IPS DF 6.9 (cell line): ENCODE measurements at places on chromosomes 3 and 15.

DNA sequence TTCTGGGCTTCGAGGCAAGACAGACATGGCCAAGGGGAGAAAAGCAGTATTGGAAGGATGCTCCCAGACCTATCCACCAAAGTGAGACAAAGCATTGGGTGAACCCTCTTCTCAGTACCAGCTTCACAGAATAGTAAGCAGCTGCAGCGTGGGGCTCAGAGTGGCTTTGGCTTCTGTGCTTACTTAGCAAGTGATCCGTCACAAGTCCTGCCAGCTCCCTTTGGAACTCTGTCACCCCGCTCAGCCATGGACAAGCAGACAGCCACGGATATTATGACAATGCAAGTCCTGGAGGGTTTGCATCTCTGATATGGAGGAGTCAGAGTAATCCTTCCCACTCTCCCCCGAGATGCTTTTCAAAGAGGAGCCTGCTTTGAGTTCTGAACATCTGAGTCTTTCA is 90.8 kb downstream of the SLCO3A1 start:
- no peak for DNase-seq

GRCh38 chr3:55097441-55097840 is 169.6 kb upstream of the LRTM1 start:
- DNase-seq = no peak

- DNase-seq = no peak
Observed at GRCh38 chr3:126081618-126082361, 2.1 kb downstream of the SLC41A3 start.

- DNase-seq = no peak
Observed at GRCh38 chr15:85745525-85746150, 49.1 kb downstream of the KLHL25 start.

- no peak for DNase-seq
Observed at GRCh38 chr3:106302451-106303221, 433.8 kb upstream of the CBLB start.

GRCh38 chr15:50906954-50907600 is 1.4 kb upstream of the AP4E1 start:
- no peak for DNase-seq

DNA sequence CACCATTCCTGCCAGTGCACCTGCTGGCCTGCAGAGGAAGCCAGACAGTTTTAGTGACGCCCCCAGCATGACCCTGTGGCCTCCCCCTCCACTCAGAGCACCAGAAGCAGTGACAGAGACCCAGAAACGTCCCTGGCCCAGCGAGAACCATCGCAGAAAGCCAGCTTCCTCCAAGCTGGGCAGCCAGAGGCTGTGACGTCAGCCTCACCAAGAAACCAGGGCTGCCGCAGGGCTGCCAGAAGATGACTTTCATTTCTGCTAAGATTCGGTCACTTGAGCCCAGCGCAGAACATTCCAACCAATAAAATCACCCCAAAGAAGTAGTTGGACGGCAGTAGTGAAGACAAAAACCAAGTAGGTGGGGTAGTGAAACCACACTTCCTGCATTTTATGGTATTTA is 29.6 kb upstream of the RPL32 start:
- no peak for DNase-seq

GRCh38 chr3:88984256-88984655 is 123.2 kb upstream of the EPHA3 start:
- DNase-seq = no peak

DNA sequence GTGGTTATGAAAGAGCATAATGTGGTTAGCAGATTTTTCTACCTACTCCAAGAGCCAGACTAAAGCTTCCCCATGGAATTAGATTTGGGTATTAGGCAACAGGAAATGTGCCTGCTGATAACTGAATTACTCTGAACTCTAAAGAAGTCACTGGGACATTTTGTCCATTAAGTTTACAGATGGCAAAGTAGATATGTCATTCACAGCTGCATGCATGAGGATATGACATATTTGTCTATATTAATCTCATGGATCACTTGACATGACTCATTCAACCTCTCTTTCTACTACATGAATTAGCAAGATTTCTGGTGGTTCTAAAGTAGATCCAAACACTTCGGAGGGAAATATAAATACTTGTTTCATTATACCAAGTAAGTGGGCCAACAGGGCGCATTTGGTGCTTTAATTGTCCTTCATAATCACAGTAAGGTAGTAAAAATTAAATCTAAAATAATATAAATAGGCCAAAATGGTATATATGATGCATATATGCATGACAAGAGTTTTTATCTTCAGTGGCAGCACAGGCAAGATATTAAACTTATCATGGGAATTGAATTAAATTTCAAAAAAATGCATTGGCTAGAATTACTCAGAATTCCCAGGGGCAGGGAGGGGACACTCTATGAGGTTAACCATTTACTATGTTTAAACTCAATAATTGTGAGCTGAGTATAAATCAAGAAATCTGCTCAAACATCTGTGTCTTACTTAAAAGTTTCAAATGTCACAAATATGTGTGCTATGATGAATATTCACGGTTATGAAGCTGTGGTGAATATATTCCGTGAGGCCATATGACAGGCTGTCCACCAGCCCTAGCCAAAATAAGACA is 365.3 kb upstream of the KCNMB2 start:
- no peak for DNase-seq

GRCh38 chr3:50147861-50148260 is 7.3 kb upstream of the SEMA3F start:
- DNase-seq = no peak

- DNase-seq = no peak
Observed at GRCh38 chr15:62262305-62262941, 97.3 kb upstream of the C2CD4B start.

- no peak for DNase-seq
Observed at GRCh38 chr3:35500641-35501350, 138.5 kb upstream of the ARPP21 start.

DNA sequence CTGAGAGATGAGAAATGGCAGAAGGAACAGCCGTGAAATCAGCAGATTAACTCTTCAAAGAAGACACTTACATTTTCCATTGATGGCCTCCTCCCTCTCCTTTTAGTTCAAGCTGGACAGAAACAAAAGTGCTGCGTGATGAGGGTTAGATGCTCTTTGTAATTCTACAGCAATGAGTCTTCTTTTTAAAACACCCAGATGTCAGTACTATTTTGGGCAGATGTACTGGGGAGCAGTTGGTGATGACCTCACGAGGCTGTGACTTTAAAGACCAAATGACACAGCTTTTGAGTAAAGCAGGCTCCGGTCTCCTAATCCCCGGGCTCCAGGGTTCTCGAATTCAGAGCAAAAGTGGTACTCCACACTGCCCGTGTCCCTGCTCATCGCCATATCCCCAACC is 198.2 kb downstream of the SLCO3A1 start:
- DNase-seq = no peak

DNA sequence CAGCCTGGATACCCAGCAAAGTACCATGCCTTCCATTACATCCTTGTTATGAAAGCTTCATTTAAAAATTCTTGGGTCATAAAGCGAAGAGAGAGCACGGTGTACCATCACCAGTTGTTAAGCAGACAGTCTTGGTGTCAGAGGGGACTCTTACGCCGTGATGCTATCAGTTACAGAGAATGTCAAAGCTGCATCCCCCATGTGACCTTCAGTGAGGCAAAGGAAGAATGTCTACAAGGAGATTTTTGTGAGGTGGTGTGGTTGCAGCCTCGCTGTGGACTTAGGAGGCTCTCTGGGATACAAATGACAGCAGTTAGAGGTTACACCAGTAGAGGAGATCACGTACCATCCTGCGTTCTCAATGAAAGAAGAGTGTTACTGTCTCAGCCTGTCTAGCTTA is 278.3 kb downstream of the FEZF2 start:
- no peak for DNase-seq

- DNase-seq = no peak
Observed at GRCh38 chr15:73905225-73905827, 20.9 kb upstream of the LOXL1 start.

DNA sequence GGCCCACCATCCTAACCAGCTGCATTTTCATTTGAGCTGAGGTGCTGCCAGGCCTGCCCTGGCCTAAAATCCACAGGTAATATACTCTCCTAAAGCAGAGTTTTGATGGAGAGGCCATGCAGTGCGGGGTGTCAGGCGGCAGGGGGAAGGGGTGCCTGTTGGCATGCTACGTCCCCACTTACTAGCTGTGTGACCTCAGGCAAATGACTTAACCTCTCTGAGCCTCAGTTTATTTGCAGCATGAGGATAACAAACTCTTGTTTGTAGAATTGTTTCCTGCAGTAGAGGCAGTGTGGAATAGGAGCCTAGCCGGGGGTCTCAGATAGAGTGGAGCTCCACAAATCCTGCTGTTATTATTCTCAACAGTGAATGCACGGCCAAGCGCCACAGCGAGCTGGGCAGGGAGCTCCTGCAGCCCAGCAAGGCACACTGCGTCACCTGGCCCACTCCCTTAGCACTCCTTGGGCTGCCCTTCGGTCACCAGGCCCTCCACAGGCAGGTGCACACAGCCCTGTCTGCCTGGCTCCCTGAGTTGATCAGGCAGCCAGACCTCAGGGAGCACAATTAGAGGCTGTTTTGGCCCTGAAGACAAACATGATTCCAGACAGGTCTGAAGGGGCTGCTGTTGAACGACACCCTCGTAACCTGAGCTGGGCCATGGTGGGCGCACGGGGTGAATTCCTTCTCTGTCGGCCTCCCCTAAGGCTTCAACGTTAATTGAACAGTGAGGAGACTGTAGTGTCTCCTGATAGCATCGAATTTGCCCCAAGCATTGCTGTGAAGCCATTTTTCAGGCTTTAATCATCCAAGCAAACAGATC is 248.8 kb upstream of the LYSMD4 start:
- no peak for DNase-seq

GRCh38 chr3:59563072-59563605 is 513.3 kb upstream of the CFAP20DC start:
- DNase-seq = no peak

DNA sequence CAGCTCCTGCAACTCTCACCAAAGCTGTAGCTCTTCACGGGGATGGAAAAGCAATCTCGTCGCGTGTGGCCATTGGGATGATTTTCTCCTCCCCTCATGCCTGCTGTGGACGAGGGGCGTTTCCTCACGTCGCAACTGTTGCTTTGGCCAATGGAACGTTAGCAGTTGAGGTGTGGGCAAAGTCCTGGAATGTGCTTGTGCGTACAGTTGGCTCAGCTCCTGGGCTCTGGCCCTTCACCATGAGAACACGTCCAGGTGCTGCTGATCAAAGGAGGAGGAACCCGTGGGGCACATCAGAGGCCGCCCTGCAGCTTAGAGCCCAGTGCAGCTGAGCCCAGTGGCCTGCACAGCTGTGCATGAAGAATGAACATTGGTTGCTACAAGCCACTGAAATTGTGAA is 186.1 kb downstream of the TJP1 start:
- DNase-seq = no peak

GRCh38 chr3:43043793-43044192 is 62.1 kb downstream of the POMGNT2 start:
- no peak for DNase-seq

DNA sequence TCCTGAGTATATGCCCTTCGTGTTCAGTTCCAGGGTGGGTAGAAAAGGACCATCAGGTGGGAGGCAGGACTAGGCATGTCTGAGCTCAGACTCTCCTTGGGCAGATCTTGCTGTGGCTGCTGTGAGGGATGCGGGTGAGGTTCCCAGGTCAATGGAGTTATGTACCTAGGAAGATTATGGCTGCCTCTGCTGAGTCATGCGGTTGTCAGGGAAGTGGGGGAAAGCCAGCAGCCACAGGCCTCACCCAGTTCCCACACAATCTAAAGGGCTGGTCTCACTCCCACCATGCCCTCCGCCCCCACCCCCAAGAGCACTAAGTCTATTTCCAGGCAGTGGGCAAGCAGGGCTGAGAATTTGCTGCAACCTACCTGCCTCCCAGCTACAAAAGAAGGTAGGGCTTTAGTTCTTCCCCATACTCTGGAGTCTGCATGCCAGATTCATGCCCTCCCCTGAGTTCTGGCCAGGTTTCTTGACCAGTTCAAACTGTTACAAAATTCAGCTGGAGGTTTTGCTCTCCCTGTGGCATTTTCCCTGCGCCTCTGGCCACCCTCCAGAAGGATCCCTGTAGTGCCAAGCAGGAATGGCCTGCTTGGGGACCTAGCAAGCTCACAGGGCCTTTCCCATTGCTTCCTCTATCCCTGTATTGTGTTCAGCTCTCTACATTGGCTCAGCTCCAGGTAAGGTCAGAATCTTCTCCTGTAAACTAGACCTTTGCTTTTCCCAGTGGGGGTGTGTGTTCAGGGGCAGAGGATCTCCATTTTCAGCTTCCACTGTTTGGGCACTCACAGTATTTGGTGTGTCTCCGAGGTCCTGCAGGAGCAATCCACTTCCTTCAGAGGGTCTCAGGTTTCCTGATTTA is 12.7 kb upstream of the TMCO5A start:
- DNase-seq = no peak

DNA sequence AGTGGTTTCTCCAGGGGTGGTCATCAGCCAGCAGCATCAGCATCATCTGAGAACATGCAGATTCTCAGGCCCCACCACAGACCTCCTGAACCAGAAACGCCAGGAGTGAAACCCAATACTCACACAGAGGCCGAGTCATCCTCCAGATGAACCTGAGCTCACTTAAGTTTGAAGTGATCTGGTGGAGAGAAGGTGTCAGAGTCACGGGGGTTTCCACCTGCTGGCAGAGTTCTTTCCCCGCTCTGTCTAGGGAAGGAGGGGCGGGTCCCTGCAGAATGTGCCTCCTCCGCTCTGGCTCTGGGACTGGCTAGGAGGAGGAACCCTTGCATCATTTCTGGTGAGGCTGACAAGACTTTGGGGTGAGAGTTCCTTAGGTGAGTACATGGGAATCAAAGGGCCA is 13.3 kb upstream of the KIF23 start:
- DNase-seq = no peak

DNA sequence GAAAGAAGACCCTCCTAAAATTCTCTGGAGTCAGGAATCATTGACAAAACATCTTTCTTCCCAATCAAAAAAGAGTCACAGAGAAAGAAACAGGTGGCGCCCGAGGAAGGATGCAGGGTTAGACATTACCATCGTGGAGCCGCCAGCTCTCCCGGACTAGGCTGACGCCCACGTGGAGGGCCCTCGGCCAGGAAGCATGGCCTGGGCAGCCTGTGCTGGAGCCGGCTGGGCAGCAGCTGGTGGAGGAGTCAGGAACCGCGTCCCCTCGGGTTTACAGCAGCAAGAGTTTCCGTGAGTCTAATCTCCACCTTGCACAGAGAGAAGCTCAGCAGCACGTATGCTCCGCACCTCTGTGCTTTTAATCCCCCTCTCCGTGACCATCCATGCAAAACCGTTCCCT is 533.7 kb upstream of the ATP11B start:
- DNase-seq = no peak

GRCh38 chr3:115996420-115997108 is 373.3 kb downstream of the GAP43 start:
- DNase-seq = no peak

DNA sequence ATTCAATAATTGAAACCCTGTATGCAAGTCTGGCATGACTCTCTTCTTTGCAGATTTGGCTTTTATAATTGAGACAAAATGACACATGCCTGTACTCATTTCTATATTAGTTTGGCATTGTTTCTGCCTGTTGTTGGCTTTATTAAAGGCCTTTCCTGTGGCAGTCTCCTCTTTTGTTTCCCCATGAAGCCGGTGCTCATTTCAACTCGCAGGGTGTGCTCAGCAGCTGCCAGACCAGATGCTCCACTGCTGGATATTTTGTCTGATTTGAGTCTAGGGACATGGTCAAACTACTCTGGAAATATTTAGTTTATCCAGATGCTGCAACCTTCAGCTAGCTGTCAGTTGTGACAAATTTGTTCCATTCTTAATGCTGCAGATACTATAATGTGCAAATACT is 445.3 kb downstream of the NAALADL2 start:
- DNase-seq = no peak
